ENCODE measurements at places on chromosomes 5 and 9.

DNA sequence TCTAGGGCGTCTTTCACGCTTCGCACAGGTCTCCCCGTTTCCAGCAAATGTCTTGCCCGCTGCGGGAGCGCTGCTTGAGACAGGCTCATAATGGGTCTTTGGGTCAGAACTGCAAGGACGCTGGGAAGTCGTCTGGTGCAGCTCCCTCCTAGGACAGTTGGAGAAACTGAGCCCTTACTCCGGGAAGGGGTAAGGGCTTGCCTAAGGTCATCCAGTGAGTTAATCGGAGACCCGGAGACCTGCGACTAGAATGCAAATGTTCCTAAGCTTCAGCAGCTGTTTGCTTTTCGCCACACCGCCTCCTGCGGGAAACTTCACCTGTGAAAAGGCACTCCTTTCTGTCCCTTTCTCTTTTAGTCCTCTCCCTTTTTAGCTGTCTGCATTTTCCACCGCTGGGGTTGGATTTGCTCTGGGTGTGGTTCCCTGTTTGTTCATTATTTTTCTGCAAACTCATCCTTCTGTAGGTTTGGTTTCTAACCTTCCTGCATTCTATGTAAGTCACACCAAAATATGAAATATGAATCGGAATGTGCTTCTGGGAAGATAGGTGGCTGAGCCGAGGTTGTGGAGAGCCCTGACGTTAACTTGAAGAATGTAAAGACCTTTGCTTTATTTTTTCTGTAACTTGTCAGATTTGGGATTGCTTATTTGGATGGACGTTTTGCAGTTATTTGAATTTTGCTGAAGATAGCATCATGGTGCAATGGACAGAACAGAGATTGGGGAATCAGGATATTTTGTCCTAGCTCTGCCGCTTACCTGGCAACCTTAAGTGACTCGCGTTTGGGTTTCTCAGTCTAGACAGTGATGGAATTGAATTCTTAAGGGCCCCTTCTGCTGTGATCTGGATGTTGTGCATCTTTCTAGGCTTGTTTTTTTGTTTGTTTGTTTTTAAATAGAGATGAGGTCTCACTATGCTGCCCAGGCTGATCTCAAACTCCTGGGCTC lies 909 bp downstream of the SLC36A1 start:
- no peak for DNase-seq

DNA sequence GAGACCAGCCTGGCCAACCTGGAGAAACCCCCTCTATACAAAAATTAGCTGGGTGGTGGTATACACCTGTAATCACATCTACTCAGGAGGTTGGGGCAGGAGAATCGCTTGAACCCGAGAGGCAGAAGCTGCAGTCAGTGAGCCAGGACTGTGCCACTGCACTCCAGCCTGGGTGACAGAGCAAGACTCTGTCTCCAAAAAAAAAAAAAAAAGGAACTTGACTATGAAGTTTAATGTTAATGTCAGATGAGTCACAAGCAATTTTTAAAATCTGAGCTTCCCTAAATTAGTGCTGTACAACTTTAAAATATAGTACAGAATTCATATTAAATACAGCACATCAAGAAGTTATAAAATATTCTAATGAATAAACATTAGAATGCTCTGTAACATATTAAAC lies 1.5 kb downstream of the MEIKIN start:
- no peak for DNase-seq

GRCh38 chr9:72891043-72891442 lies 61.8 kb downstream of the ALDH1A1 start:
- no peak for DNase-seq

DNA sequence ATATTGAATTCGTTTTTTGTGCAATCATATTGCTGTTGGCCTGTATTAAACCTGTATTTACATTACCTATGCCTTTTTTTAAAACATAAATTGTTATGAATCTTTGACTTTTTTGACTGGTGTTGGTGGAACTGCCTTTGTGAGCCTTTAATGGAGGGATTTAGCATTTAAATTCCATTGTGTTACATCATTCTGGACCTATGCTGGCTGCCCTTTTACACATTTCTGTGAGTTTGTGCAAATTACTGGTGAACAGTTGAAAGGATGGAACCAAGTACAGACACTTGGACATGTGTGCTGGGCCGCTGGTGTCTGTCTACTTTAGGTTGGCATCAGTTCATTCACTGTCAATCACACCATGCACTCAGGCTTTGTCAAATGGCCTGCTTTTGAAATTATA lies 3.4 kb downstream of the SNX18 start:
- no peak for DNase-seq

DNA sequence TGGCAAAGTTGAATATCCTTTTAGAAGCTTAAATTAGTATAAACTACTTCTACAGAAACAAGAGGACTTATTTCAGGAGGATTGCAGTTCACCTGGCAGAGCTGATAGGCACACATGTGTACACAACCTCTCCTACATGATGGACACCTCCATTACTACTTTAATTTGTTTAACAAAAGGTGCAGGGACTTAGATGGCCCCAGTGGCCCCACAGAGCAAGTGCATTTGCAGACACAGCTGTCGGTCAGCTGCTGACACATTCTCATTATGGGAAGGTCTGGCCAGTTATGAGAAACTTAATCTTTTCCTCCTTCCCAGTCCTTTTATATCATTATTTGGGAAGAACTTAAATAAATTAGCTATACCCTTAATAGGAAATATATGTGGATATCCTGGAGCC lies 28.3 kb downstream of the TDRD7 start:
- DNase-seq = no peak

DNA sequence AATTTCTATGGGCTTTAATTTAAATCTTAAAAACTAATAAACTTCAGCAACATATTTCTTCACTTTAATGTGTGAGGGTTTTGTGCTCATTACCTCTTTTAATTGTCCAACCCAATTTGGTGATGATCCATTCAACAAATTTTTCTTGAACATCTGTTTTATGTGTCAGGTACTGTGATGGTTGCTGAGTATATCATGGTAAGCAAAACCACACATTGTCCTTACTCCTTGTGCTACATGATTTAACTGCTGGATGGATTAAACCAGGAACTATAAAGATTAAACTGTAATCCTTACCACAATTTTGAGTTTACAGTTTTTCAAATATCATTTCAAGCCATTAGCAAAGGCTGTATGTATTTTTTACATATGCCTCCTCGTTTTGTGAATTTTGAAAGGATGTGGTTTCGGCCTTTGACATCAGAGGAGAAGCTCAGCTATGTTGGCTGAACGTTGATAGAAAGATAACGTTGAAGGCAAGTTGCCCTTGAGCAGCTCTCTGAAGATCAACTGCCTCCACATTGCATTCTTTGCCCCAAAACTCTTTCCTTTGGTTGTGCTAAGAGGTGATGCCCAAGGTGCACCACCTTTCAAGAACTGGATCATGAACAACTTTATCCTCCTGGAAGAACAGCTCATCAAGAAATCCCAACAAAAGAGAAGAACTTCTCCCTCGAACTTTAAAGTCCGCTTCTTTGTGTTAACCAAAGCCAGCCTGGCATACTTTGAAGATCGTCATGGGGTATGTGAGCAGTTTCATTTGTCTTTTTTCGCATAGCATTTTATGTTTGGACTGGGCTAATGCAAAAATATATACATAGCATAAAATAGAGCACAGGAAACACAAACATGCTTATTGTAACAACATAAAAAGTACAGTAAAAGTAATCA lies at the start of gene ITK:
TSS of gene ITK (plus strand) at position 467 of the 891 bp plus-strand sequence. CDS start at position 605, 138 bp downstream.
- no peak for DNase-seq

DNA sequence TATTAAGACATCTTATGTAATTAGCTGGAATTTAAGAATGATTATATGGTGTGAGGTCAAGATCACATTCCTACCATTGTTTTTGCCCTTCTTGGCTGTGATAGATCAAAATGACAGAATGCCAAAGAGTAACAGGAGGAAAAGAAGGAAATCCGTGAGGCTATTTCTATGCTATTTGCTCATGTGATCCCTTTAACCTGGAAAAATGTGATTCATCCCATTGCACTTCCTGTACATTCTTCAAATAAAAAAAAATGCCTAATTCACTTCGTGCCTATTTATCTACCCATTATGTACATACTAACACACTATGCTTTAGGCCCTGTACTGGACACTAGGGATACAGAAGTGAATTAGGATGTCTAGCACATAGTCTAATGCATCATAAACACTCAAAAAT lies 154.1 kb upstream of the PAPPA start:
- no peak for DNase-seq

DNA sequence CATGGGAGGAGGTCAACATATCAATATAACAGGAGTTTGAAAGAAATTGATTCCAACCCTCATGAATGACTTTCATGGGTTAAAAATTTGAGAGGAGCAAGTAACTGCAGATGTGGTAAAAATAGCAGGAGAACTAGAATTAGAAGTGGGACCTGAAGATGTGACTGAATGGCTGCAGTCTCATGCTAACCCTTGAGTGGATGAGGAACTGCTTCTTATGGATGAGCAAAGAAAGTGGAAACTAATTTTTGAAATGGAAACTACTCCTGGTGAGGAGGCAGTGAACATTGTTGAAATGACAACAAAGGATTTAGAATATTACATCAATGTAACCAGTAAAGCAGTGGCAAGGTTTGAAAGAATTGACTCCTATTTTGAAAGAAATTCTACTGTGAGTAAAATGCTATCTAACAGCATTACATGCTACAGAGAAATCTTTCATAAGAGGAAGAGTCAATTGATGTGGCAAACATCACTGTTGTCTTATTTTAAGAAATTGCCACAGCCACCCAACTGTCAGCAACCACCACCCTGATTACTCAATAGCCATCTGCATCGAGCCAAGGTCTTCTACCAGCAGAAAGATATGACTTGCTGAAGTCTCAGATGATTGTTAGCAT lies 1683.2 kb downstream of the MAT2B start:
- no peak for DNase-seq
